Spleen (tissue), 13 donors: ENCODE measurements at places on chromosomes 6 and 20. TPM values are rescaled to one million over a fixed set of nuclear protein-coding genes. Genes with fewer than 3 reads are reported as not detected.

RALY gene
- 120 TPM for polyA plus RNA-seq

TREM1 gene
- 3.7 TPM for polyA plus RNA-seq

SEMG1 gene
- polyA plus RNA-seq: not detected

TRIM31 gene
- 0.14 TPM for polyA plus RNA-seq

DNA sequence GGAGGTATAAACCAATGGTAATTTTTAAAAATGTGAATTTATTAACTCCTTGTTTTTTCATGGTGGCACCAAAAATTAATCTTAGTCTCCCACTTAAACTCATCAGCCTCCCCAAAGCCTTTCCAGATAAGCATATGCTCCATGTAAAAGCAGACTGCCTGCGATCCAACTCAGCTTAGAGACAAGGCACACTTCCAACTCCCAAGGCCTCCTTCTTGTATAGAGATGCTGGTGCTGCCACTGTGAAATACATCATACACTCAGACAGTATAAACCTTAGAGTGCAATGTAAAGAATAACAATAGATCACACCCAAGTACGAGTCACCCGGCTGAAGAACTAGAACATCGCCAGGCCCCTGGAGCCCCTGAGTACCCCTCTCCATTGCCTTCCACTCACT lies 2.0 kb downstream of the ANKRD6 start:
- H3K36me3 ChIP-seq: no peaks in the 10 kb centered on the region
- no peak overlapping the region for H3K4me3 ChIP-seq
- H3K27ac ChIP-seq: no peak overlapping the region

DNA sequence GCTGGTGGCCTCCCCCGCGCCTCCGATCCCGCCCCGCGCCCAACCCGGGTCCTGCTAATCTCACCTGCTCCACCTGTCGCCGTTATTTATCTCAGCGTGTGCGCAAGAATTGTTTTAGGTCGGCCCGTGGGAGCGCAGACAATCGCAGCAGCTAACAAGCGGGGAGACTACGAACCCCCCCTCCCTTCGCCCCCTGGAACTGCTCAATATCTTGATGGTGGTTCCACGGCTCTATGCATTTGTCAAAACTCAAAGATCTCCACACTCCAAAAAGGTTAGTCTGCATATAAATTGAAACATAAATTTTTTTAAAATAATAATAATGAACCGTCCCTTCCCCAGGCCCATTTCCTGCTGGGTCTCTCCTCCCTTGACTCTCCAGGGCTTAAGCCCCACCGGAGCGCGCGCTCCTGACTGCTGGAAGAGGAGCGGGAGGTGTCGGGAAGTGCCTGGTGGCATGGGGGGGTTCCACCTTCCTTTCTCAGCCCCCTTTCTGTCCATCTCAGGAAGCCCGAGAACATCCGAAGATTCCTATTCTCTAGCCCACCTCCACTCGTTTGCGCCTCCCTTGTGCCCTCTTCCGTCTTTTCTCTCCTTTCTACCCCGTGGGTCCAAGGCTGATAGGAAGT lies 1.6 kb upstream of the MDGA1 start:
- H3K4me3 ChIP-seq: peak overlapping the region; percentile 59
- H3K36me3 ChIP-seq: no peaks in the 10 kb centered on the region
- DNase-seq: no peak

DNA sequence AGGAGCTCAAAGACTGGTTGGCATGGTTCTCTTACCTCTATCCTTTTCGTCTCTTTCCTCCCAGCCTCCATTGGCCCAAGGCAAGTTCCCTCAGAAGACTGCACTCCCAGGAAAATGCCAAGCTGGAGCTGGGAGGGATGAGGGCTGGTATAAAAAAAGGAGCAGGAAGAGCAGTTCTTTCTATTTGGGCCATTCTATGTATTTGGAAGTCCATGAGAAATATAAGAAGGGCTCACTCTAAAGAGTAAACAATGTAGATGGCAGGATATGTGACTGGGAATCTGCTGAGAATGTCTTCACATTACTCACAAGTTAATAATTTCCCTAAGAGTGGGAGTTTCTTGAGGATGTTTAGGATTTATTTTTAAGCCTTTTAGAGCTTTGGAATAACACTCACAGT lies 36.6 kb upstream of the ADTRP start:
- no peak overlapping the region for H3K4me3 ChIP-seq
- no peaks in the 10 kb centered on the region for H3K4me1 ChIP-seq
- no peak overlapping the region for H3K27ac ChIP-seq

DNA sequence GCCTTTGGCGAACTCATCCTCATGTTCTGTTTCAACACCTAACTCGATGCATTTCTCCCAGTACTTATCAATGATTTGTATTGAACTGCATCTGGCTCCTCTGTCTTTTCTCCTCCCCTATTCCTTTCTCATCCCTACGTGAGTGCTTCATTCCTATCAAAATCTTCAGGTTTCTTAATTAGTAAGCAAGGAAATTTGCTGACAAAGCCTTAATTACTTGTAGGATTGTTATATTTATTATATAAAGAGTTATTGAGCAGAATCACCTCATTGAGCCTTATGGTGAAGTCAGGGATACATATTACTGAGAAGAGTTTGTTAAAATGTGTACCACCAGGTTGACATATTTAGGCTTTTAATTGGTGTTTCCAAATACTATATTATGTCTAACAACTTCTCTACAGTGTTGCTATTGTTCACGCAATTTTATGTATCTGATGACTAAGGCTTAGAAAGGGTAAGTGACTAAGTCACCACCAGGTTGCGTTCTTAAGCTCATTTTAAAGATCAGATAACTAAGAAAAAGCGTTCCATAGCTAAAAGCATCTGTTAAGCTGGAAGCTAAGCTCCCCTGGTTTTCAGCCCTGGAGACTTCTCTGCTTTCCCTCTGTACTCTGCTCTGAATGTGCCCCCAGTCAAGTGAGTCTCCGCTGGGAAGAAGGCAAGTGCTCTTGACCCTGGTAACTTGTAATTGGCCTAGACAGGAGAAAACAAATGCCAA lies 18.9 kb downstream of the SCGN start:
- no peaks in the 10 kb centered on the region for H3K36me3 ChIP-seq
- H3K27ac ChIP-seq: no peak overlapping the region
- H3K27me3 ChIP-seq: peaks cover 14% of the 10 kb centered on the region
- no peak for DNase-seq
- H3K4me3 ChIP-seq: no peak overlapping the region

- no peaks in the 10 kb centered on the region for H3K27me3 ChIP-seq
- H3K36me3 ChIP-seq: peaks cover 33% of the 10 kb centered on the region
- DNase-seq: peak; percentile 63
- no peak overlapping the region for H3K4me3 ChIP-seq
- no peaks in the 10 kb centered on the region for H3K4me1 ChIP-seq
- no peak overlapping the region for H3K27ac ChIP-seq
Measured at GRCh38 chr20:33657704-33658095, 4.4 kb upstream of the C20orf144 start.

DNA sequence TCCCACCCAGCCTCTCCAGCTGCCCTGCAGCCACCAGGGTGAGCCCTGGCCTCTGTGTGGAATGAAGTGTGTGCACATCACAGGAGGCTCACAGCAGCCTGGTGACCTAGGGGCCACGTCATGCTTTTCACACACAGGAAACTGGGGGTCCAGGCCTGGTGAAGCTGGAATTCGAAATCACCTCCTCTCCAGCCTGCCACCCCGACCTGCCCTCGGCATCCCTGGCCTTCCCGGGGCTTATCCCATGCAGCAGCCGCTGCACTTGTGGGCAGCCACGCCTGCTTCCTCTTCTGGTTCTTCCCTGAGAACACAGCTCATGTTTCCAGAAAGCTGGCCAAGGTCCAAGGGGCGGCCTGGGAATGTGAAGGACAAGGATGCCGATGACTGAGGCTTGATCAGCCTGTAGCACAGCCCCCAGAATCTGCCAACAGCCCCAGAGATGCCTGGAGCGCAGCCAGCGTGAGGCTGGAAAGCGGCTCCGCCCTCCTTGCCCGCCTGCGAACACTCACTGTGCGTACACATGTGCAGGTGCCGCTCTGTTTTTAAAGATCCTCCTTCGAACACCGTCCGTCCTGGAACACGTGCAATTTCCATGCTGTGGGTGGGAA lies 4.2 kb upstream of the NTSR1 start:
- no peaks in the 10 kb centered on the region for H3K36me3 ChIP-seq
- H3K4me3 ChIP-seq: no peak overlapping the region
- DNase-seq: peak; percentile 83
- peaks cover 20% of the 10 kb centered on the region for H3K27me3 ChIP-seq
- no peak overlapping the region for H3K27ac ChIP-seq
